ENCODE measurements at places on chromosomes 12 and 14. TPM values are rescaled to one million over a fixed set of nuclear protein-coding genes. Genes with fewer than 3 reads are reported as not detected.

Gene NRL
- 2.2 TPM for polyA plus RNA-seq

Gene KRT73
- polyA plus RNA-seq, result not detected

Gene RFLNA
- 7.4 TPM for polyA plus RNA-seq

Gene ADCY4
- polyA plus RNA-seq, result 14.7 TPM

Gene TECPR2
- polyA plus RNA-seq, result 14.6 TPM

GRCh38 chr12:26011099-26011498 is 52.6 kb downstream of the RASSF8 start:
- no peak overlapping the region for H3K4me3 ChIP-seq
- H3K36me3 ChIP-seq, result no peaks in the 10 kb centered on the region
- no peaks in the 10 kb centered on the region for H3K27me3 ChIP-seq
- DNase-seq, result peak; percentile 87

DNA sequence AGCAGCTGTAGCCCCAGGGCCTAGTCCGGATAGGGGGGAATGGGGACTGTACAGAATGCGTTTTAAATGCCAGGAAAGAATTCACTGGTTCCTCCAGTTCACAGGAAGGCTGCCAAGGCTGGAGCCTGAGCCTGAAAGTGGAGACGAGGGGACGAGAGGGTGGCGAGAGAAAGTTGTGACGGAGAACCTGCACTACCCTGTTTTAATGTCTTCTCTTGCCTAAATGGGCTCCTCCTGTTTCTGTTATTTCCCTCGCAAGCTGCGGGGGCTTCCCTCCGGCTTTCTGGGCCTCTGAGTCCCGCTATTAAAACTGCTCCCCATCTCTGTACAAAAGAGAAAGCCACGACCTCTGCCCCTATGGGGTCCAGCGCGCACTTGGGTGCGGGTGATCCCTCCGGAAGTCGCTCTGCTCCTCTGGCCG is 4.5 kb downstream of the C1QL4 start:
- peaks cover 64% of the 10 kb centered on the region for H3K27me3 ChIP-seq
- DNase-seq, result peak; percentile 46
- peaks cover 12% of the 10 kb centered on the region for H3K36me3 ChIP-seq

DNA sequence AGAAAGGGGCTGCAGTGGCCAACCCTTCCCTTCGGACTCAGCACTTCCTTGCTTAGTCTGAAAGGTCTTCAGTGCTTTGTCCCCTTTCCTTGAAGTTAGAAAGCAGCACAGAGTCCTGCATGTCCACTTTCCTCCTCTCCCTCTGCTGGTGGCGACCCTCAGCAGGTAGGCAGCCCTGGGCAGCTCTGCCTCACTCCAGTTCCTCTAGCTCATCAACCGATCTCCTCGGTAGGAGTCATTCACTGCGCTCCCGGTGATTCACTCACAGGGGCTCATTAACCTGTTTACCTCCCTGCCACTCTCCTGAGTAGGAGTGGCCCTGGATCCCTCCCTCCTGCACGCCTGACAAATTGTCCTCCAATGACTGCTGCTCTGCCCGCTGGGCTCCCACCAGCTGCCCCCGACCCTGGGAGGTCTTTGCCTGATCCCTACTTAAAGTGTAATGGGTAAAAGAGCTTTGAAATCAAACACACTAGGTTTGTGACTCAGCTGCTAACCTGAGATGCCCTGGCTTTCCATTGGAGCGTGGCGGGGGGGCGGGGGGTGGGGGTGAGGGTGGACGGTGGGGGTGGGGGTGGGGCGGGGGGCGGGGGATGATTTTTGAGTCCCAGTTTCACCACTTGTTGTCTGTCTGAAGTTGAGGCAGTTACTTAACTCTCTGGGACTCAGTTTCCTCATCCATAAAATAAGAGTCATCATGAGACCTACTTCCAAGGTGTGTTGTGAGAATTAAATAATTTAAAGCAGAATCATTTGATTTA is 4.2 kb downstream of the SCNN1A start:
- no peaks in the 10 kb centered on the region for H3K27me3 ChIP-seq
- H3K4me1 ChIP-seq, result peaks cover 6% of the 10 kb centered on the region
- no peak overlapping the region for H3K27ac ChIP-seq

GRCh38 chr12:93786656-93787397 is 109.7 kb downstream of the CRADD start:
- H3K4me3 ChIP-seq, result no peak overlapping the region
- no peak for DNase-seq
- no peaks in the 10 kb centered on the region for H3K27me3 ChIP-seq
- no peak overlapping the region for H3K27ac ChIP-seq

GRCh38 chr12:70354787-70355186 is 11.3 kb upstream of the KCNMB4 start:
- H3K4me1 ChIP-seq, result no peaks in the 10 kb centered on the region
- H3K27ac ChIP-seq, result no peak overlapping the region
- peaks cover 3% of the 10 kb centered on the region for H3K36me3 ChIP-seq
- no peak for DNase-seq
- H3K4me3 ChIP-seq, result no peak overlapping the region
